ENCODE measurements at places on chromosomes 6 and 20.

- no peak for DNase-seq
Observed at GRCh38 chr6:12051861-12052368, 39.8 kb downstream of the HIVEP1 start.

GRCh38 chr6:163333701-163334663 is 80.5 kb upstream of the QKI start:
- no peak for DNase-seq

DNA sequence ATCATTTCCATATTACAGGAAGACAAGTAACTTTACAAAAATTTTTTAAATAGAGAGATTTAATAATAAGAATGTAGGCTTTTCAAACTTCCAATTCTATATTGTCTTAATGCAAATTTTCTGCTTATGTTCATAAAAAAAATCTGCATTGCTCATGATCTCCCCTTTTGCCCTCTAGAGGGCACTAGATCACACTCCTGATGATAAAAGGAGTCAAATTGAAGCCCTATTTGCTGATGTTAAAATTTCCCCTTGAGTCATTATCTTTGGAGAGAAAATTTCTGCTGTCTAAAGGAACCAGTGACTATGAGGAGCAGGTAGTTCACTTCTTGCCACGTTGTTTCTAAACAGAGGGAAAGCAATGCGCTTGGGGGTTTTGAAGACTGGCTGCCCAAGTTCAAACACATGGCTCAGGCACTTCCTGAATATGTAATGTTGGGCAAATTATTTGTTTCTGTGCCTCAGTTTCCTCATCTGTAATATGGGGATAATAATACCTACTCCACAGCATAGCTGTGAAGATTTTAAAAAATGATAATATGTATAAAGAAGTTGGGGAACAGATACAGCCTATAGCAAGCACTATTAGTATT is 874.2 kb downstream of the TFAP2A start:
- DNase-seq, result no peak

DNA sequence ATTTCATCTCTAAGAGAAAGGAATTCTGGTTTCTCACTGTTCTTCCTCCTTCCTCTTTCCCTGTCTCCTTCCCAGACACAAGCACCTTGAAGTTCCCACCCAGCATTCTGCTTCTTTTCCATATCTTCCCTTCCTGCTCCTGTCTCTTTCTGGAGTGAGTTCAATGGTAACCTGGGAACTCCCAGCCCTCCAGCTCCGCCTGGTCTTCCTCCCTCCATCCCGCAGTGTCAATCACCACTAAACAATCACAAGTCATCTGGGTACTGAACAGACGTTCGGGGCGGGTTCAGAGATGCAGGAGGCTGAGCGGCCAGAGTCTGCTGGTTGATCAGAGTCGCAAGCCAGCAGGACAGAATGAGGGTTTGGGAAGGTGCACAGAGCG is 7.7 kb downstream of the TTBK1 start:
- DNase-seq, result no peak

DNA sequence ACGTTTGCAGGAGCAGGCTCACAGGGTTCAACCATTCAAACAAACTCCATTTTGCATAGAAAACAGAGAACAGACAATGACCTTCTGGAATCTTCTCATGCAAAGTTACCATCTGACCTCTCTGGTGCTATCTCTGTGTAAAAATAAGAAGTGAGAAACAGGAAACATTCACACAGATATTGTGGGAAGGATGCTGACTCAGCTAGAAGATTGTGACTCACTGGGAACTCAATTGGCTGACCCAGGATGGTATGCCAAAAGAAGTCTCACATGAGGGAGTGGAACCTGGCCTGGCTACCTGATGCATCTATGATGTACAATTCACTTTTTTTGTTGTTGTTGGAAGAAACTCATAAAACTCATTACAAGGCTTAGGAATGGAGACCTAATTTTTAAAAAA is 61.1 kb upstream of the TBX18 start:
- DNase-seq, result no peak

- no peak for DNase-seq
Observed at GRCh38 chr6:19999319-20000191, 162.4 kb downstream of the ID4 start.

DNA sequence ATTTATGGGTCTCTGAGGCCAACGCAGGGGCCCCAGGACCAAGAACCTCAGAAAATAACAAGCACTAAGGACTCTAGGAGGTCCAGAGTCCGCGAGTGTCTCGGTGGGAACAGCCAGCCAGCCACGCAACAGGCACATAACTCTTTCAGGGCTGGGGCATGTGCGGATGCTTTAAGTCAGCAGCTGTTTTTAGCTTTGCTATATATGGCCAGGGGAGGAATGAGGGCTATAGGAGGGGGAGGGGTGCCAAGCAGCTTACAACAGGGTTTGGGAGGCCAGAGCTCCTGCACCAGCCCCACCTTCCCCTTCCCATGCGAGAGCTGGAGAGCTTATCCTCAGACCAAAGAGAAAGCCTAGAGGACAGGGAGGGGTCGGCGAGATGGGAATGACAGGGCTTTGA is 6.2 kb downstream of the JPH2 start:
- DNase-seq, result no peak

DNA sequence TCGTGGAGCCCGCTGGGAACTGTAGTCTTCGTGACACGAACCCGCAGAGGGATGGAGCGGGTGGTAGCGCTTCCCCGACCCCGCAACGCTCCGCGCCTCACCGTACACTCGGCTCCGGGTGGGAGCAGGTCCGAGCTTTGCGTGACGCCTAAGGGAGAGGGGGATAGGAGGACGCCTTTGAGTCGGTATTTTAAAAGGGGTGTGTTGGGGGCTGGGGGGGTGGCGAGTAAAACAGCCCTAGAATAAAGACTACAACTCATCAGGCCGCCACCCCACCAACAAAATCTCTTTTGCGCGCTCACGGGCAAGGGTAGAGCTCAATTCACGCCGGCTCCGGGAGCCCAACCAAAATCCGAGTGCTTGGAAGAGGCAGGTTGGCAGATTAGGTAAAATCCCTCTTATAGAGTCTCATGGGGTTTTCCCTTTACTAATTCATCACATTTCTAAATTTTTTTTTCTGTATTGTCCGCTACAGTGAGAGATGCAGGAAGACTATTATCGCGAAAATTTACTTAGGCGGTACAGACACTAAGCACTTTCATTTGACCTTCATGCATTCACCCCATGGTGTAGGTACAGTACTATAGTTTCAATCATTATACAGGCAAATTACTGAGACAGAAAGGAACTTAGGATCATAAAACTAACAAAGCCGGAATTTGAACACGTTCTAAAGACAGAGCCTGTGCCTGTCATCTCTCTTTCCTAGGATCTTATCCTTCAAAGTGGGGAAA is 706 bp upstream of the SNX14 start:
- DNase-seq, result no peak

DNA sequence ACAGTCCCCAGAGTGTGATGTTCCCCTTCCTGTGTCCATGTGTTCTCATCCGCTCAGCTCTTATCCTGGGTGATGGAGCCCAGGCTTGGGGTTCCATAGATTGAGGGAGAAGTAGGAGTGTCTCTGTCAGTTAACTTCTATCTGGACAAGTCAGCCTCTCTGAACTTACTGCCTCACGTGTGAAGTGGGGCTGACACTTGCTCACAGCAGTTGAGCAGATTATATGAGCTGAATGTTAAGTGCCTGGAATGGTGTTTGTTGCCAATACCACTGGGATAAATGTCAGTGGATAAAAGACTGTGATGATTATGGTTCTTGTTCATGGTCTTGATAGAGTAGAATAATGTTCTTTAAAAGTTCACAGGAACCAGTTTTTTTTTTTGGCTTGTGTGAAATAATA is 17.1 kb upstream of the EFCAB8 start:
- no peak for DNase-seq

DNA sequence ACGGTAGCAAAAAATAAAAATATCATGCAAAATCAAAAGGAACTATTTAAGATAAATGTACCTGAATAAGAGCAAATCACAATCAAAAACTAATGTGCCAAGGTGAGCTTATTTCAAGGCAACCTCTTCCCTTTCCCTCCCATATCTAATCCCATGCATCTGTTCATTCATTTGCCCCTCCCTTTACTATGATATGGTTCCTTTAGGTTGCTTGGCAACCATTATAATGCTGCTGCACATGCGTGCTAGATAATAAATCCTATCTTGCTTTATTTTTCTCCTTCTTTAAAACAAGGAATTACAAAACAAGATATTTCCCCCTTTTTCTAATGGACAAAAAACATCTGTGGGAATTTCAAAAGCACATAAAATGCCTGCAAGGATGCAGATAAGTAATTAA is 318.2 kb upstream of the POU3F2 start:
- no peak for DNase-seq

- peak; percentile 30 for DNase-seq
Observed at GRCh38 chr6:136549300-136550044, 750 bp downstream of the MAP7 start.

GRCh38 chr6:164531736-164532135 is 777.7 kb downstream of the C6orf118 start:
- no peak for DNase-seq

- DNase-seq, result no peak
Observed at GRCh38 chr6:137261361-137261760, 42.2 kb upstream of the IFNGR1 start.

GRCh38 chr6:151729829-151730495 is 77.5 kb upstream of the ESR1 start:
- no peak for DNase-seq

- no peak for DNase-seq
Observed at GRCh38 chr6:165627366-165627765, 35.7 kb downstream of the PDE10A start.

GRCh38 chr6:121823437-121823851 is 388.0 kb downstream of the GJA1 start:
- no peak for DNase-seq

- DNase-seq, result no peak
Observed at GRCh38 chr6:34015586-34015985, 130.3 kb downstream of the GRM4 start.

- DNase-seq, result peak; percentile 50
Observed at GRCh38 chr20:44960103-44960852, at the start of gene TOMM34. TOMM34 (minus strand) TSS chr20:44960397; CDS start chr20:44960333, 64 bp downstream.

GRCh38 chr6:16494793-16495192 is 256.4 kb downstream of the GMPR start:
- no peak for DNase-seq

GRCh38 chr6:141460743-141461484 is 671.8 kb upstream of the GJE1 start:
- DNase-seq, result no peak

GRCh38 chr6:39292637-39293036 is 21.6 kb downstream of the KCNK17 start:
- no peak for DNase-seq

DNA sequence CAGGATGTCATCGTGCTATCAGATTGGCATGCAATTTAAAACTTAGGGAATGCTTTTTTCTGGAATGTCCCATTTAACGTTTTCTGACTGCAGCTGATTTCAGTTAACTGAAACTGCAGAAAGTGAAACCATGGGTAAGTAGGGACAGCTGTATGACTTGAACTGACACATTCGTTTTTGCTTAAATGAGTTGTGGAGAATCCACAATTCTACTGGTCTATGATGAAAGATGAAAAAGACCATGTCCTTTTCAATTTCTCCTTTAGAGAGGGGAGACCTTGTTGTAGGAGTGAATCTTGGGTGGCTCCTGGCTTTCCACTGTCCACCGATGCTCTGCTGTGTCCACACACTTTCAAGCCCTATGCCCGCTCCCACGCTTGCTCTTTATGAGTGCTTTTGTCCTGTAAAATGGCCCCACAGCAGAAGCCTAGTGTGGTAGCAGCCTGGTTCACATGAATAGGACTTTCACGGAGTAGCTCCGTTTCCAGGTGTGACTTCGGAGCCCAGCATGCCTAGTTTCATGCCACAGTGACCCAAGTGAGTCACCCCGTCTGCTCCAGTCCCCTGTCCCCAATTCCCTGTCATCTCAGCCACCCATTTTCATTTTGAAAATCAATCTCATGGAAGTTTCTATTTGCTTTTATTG is 21.9 kb downstream of the DYNLT1 start:
- DNase-seq, result no peak

DNA sequence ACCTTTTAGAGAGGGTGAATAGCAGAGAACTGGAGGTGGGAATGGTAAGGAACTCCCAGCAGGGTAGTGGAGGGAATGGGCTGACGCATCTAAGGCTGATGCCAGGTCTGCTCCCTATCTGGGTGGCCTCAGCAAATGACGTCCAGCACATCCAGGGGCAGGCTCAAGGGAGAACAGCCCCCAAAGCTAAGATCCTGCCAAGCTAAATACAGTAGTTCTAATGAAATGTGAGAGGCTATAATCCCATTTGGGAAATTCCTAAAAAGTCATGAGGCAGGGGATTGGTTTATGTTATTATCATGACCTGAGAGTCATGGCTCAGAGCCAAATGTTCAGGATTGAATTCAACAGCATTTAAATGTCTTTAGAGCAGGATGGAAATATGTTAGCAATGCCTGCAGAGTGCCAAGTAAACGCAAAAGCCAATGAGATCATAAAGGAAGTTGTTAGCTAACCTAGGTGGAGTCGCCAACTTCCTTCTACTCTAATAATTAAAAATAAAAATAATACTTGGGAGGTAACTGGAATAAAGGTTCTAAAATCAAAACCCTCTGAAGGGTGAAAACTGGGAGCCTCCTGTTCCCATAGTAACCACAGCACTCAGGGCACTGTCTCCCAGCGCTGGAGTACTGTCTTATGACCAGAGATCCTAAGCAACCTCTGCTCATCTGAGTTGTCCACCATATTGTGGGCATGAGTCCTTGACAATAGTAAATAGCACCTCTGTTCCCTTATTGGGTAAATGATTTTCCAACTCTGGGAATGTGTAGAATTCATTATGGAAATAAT is 34.8 kb downstream of the IYD start:
- no peak for DNase-seq

DNA sequence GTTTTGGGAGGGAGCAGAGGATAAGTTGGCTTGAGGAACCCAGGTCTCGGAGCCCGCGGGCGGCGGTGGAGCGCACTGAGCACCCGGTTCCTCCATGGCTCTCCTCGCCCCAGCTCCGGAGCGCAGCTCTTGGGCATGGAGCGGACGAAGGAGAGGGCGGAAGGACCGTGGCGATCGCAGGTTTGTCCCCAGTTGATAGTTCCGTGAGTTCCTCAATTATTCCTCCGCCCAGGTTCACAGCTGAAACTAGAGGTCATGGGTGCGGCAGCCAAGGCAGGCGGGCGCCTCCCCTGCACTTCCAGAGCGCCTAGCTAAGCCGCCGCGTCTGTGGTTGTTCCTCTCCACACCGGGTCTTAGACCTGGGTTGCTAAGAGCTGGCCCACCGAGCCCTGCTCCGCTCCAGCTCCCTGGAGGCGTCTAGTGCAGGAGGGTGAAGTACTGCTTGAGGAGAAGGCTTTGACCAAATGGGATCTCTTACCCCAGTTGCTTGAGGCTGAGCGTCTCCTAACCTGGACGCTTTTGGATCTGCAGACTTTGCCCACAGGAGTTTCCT is at the start of gene HTR1B:
HTR1B (minus strand) TSS at position 184 of the 553 bp plus-strand sequence; CDS start at position 96, 88 bp downstream.
- DNase-seq, result no peak

GRCh38 chr20:9043364-9043763 is 25.5 kb upstream of the PLCB4 start:
- DNase-seq, result no peak

GRCh38 chr6:41367700-41368099 is 32.3 kb downstream of the NCR2 start:
- DNase-seq, result peak; percentile 37

GRCh38 chr20:25355011-25355595 is 35.5 kb downstream of the ABHD12 start:
- no peak for DNase-seq
